ENCODE measurements at places on chromosomes 5 and 9. TPM values are rescaled to one million over a fixed set of nuclear protein-coding genes. Genes with fewer than 3 reads are reported as not detected.

DNA sequence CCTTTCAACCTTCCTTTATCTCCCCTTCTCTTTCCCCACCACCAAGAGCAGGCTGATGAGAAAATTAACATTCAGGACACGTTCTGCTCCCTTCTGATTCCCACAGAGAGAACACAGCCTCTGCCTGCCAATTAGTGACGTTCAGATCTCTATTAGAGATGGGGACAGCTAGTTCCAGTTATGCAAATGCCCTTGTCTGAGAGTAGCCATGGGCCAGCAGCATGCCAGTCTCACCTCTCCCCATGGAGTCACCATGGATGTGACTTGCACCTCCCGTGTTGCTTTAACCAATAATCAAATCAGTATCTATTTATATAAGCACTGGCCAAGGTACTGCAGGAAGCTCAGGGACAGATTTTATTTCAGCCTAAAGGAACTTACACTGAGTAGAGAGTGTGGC is 61.3 kb downstream of the KCNIP1 start:
- no peak for DNase-seq

DNA sequence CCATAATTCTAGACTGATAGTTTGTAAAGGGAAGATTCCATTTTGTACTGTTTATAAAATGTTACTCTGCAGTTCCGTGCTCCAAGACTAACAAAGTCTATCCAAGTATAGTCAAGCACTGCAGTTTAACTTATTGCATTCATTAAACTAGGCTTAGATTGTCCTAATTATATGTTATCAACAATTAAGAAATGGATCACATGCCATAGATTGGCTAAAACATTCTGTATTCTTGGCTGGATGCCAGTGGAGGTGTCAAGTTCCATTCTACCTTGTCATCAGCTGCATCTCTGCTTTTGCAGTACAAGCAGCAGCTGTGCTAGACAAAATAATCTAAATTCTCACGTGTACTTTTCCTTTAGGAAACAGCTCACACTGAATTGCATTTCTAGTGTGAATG is 69.4 kb upstream of the MEF2C start:
- no peak for DNase-seq

DNA sequence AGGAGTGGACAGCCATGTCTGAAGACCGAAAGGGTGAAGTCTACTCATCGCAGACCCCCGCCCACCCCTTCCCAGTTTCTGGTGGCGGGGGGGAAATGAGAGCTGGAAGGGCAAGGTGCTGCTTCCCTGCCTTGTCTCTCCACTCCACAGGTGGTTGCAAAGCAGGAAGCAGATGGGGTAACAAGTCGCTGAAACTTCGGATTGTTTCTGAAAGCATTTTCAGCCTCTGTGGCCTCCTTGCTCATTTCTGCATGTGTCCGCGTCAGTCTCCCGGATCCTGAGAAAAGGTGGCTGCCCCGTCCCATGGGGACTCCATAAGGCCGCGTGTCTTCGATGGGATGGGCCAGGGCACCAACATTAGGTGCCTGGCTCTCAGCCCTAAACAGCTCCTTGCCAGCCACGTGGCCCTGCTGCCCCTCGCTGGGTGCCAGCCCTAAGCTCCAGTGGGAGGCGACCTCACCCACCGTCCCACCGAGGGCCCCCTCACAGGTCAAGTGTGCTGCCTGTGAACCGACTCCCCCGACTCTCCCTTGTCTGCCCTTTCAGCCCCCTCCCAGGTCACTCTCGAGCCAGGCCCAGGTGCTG is 971 bp downstream of the PHYKPL start:
- DNase-seq, result no peak

DNA sequence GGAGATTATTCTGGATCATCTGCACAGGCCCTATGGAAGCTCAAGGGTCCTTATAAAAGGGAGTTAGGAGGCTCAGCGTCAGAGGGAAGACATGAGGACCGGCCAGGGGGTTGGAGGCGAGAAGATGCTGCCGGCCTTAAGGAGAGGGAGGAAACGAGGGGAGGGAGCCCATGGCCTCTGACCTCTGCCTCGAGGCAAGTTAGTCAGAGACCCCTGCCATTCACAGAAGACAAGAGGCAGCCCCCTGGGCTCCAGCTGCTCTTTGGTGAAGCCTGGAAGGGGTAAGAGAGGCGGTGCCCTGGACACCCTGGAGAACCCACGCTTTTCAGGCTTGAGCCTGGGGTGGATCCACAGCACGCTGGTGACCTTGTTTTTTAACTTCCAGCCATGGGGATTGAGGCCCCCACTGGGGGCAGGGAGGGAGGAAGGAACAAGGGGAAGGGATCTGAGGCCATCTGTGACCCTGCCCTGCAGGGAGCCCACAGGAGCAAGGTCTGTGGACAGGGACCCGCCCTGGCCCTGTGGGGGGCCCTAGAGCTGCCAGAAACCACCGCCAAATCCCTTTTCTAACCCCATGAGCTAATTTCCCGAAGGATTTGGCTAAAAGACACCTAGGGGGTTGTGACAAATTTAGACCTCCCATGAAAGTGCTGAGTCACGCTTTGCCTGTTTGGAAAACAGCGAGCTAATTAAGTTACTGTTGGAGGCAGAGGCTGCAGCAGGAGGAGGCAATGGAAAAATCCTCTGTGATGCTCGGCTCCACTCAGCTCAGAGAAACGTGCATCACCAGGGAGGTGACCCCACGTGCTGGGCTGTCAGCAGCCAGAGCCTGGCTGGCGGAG is 49.7 kb downstream of the OLFM1 start:
- DNase-seq, result no peak

DNA sequence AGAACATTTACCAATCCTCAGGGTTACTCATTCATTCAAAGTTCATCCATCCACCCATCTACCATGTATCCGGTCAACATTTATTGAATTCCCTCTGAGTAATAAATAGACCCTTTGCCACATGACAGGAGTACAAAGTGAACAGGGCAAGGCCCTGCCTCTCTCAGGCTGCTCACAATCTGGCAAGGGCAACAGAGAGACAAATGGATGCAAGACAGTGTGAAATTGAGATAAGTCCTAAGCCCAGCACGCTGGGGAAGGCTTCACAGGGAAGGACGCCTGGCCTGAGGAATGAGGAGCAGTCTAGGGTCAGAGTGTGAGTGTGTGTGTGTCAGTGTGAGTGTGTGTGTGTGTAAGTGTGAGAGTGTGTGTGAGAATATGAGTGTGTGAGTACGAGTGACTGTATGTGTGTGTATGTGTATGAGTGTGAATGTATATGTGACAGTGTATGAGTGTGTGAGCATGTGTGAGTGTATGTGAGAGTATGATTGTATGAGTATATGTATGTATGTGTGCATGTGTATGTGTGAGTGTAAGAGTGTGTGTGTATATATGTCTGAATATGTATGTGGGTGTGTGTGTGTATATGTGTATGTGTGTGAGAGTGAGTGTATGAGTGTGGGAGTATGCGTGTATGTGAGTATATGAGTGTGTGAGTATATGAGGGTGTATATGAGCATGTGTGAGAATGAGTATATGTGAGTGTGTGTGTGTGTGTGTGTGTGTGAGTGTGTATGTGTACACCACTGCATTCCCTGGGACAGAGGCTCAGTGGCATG is 145.6 kb downstream of the FSTL4 start:
- DNase-seq, result no peak

DNA sequence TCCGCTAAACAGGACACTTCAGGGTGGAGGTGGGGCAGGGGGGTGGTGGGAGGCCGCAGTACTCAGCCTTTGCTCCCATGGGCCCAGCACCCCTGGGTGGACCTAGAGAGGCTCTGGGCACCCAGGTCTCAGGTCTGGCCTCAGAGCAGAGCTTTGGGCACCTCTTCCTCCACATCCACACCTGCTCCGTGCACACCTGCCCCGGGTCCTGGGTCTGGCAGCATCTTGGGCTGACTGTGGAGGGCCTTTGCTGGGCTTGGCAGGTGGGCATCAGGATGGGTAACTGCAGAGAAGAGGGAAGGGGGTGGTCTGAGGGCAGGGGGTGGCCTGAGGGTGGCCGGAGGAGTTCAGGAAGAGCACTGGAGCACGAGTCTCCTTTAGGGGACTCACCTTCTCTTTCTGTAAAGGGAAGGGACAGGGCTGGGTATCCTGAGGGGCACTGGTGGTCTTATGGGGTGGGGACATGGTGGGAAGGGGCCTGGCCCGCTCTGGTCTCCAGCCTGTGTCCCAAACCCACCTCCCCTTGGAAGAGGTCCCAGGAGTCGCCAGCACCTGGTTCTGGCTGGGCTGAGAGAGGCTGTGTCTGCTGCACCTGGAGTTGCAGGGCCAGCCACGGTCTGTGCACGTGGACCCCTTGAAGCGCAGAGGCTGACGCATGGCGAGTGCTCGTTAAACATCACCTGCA is 106.7 kb upstream of the IER5L start:
- no peak for DNase-seq

FOXD4L5 gene
- total RNA-seq, result not detected

C9orf40 gene
- total RNA-seq, result 21.9 TPM
